ENCODE measurements at places on chromosomes 4 and X. TPM values are rescaled to one million over a fixed set of nuclear protein-coding genes. Genes with fewer than 3 reads are reported as not detected.

DNA sequence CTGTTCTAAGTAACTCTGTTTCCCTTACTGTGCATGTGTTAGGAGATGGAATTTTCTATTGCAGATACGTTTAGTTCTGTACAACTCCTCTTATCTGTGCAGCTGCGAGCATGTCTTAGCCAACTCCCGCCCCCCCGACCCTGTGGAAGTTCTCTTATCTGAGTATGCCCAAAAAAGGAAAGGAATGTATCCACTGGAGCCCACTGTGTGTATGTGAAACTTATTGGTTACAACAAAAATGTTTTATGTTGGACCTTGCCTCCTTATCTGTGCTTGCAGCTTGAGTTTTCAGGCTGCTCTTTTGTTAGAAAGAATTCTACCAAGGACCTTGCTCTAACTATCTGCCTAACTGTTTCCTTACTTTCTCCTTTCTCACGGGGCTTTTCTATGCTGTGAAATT is 24.2 kb upstream of the DCAF8L2 start:
- no peaks in the 10 kb centered on the region for H3K36me3 ChIP-seq
- DNase-seq = peak; percentile 83
- H3K27ac ChIP-seq = peak overlapping the region; percentile 83
- H3K27me3 ChIP-seq = no peaks in the 10 kb centered on the region
- H3K4me1 ChIP-seq = peaks cover 18% of the 10 kb centered on the region

- H3K27me3 ChIP-seq = no peaks in the 10 kb centered on the region
- no peaks in the 10 kb centered on the region for H3K4me1 ChIP-seq
- DNase-seq = peak; percentile 40
These were observed 46.9 kb upstream of the RHOH start for GRCh38 chr4:40149960-40150385.

CRMP1 gene
- polyA plus RNA-seq = 31.5 TPM

ARMCX1 gene
- polyA plus RNA-seq = 37.1 TPM

HTR2C gene
- not detected for polyA plus RNA-seq

Data from large intestine (tissue), 12 donors.